ENCODE measurements at places on chromosomes 16 and 17. TPM values are rescaled to one million over a fixed set of nuclear protein-coding genes. Genes with fewer than 3 reads are reported as not detected.

DNA sequence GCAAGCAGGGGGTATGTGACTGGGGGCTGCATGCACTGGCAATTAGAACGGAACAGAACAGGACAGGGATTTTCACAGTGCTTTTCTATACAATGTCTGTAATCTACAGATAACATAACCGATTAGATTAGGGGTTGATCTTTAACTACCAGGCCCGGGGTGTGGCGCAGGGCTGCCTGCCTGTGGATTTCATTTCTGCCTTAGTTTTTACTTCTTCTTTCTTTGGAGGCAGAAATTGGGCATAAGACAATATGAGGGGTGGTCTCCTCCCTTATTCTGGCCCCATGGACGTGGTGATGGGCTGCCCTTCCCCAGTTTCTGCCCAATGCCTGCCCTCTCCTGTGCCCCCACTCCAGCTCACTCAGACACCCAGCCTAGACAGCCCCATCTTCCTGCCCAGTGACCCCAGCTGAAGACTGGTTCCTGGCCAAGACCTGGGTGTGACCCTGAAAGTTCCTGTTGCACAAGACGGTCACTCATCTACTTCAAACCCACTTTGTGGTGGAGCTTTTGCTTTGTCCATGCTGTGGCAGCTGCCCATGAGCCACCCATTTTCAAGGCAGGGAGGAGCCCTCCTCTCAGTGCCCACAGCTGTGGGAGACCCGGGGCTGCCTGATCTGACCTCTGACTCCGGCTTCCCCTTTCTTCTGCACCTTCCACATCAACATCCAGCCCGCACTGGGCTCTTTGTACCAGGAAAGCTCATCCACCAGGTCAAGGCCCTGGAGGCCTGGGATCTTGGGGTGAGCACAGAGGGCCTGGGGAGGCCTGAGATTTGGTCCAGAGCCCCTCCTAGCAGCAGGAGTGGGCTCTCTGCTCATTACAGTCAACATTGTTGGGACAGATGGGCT, 18.6 kb downstream of the ALOX12B start:
- no peaks in the 10 kb centered on the region for H3K4me1 ChIP-seq
- H3K27me3 ChIP-seq, result no peaks in the 10 kb centered on the region
- H3K4me3 ChIP-seq, result no peak overlapping the region
- H3K36me3 ChIP-seq, result no peaks in the 10 kb centered on the region
- no peak for DNase-seq

- H3K4me3 ChIP-seq, result peak within 1 kb of the TSS; percentile 36
- peaks cover 4% of the 10 kb centered on the region for H3K4me1 ChIP-seq
- H3K27me3 ChIP-seq, result no peaks in the 10 kb centered on the region
- no peak within 1 kb of the TSS for H3K27ac ChIP-seq
Measured at GRCh38 chr17:41734139-41734948, at the start of gene HAP1. Gene HAP1, minus strand, starts transcription at chr17:41734643. Its CDS starts 9 bp downstream, at chr17:41734634.

DNA sequence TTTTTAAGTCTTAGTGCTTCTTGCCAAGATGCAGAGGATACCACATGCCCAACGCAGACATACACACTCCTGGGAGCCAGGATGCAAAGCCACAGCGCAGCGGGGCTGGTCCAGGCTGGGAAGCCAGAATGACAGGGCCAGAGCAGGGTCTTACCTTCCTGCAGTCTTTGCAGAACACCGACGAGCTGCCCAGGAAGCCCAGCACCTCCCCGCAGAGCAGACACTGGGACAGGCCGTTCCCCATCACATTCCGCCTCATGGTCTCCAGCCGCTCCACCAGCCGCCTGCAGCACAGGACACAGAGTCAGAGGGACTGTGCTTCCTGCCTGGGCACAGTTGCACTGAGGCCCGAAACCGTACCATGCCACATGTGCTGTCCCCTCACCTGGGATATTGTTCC, 33.3 kb downstream of the RPH3AL start:
- no peaks in the 10 kb centered on the region for H3K4me1 ChIP-seq
- no peak overlapping the region for H3K4me3 ChIP-seq
- H3K27ac ChIP-seq, result no peak overlapping the region
- no peaks in the 10 kb centered on the region for H3K36me3 ChIP-seq
- DNase-seq, result no peak
- no peaks in the 10 kb centered on the region for H3K27me3 ChIP-seq

BRICD5 gene
- total RNA-seq, result 6.1 TPM

GRCh38 chr16:72313903-72314302, 141.9 kb upstream of the PMFBP1 start:
- DNase-seq, result no peak
- no peaks in the 10 kb centered on the region for H3K27me3 ChIP-seq
- no peak overlapping the region for H3K4me3 ChIP-seq
- H3K4me1 ChIP-seq, result no peaks in the 10 kb centered on the region

All from ovary (tissue), 10 donors.